ENCODE measurements at places on chromosomes 11 and 22.
A peak's percentile ranks its signal among the peaks of the same experiment; 100 is the strongest.

DNA sequence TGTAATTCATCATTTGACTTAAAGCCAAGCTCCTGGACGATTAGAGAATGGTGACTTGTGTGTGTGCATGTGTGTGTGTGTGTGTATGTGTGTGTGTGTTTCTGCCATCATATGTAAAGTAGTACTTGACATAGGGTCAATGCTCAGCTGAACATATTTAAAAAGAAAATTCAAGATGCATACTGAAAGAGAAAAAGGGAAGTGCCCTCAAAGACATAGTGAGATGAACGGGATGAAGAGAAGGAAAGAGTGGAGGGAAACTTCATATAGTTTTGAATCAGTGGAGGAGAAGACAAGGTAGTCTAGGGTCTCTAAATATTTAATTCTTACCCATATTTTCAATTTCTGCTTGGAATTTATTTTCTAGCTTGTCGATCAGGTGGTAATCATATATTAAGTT is 4.0 kb downstream of the TCN1 start:
- DNase-seq = no peak

- DNase-seq = no peak
Measured at GRCh38 chr11:5690216-5690615, 626 bp downstream of the TRIM22 start.

DNA sequence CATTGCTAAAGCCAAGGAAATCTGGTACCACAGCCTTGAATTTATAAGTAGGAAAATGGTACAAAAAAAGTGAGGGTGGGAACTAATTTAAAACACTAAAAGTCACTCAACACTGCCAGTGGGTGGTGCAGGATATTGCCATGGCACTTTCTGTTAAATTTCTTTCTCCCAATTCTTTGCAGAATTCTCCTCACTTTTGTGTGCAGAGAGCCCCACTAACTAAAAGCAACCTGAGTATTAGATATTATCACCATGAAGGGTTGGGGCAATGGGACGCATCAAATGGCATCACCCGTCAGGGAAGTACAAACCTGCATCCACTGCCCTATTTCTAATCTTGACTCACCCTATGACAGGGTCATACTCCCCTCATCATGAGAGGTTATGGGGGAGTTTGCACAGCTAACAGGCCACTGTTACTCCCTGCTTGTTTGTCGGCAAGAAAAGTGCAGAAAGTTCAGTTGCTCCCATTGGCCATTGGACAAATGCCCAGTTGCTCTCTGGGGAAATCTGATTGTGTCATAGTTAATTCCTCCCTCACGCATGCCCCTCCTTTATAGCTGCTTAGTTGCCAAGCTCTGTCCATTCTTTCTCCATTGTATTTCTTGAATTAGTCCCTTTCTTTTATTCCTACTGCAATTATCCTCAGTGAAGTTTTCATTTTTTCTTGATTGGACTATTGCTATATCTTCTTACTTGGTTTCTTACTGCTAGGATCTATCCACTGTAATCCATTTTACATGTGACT is 93.8 kb upstream of the BLID start:
- no peak for DNase-seq

- DNase-seq = no peak
Measured at GRCh38 chr11:44185522-44185921, 90.0 kb downstream of the EXT2 start.

- no peak for DNase-seq
Measured at GRCh38 chr11:17102462-17102861, 25.0 kb upstream of the RPS13 start.

- no peak for DNase-seq
Measured at GRCh38 chr11:112877581-112877980, 83.6 kb upstream of the NCAM1 start.

- no peak for DNase-seq
Measured at GRCh38 chr11:69385832-69386427, 92.0 kb downstream of the MYEOV start.

- no peak for DNase-seq
Measured at GRCh38 chr22:25563761-25564319, 635 bp upstream of the GRK3 start.

GRCh38 chr11:39745401-39745800 is 1714.1 kb downstream of the LRRC4C start:
- DNase-seq = no peak

DNA sequence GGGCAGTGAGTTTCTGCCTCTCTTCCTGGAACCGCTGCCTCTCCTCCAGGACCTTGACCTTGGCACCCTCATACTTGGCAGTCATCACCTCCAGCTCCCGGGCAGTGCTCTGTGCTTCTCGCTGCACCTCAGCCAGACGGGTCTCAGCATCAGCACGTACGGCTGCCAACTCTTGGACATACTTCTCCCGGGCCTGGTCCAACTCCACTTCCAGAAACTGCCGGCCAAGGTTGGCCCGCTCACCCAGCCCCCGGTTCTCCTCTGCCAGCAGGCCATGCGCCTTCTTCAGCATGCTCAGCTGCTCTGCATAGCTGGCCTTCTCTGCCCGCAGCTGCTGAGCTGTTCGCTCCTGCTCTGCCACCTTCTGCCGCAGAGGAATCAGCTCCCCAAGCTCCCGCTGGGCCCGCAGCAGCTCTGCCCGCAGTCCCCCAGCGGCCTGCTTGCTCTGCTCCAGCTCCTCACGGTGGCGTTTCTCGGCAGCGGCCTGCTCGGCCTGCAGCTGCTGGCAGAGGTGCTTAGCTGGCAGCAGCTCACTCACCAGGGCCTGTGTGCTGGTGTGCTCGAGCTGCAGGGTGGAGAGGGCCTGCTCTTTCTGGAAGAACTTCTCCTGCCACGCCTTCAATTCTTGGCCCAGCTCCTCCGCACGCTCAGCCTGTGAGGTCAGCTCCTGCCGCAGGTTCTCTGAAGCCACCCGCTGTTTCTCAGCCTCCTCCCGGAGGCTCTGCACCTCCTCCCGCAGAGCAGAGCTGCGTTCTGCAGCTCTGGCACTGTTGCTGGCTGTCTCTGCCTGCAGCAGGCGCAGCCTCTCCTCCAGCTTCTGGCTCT is 14.4 kb downstream of the IL18BP start:
- DNase-seq = no peak

- DNase-seq = no peak
Measured at GRCh38 chr11:43367382-43368178, 8.9 kb downstream of the TTC17 start.

- DNase-seq = no peak
Measured at GRCh38 chr22:41597635-41597953, 8.0 kb upstream of the PMM1 start.

GRCh38 chr11:134667505-134667904 is 255.5 kb upstream of the B3GAT1 start:
- no peak for DNase-seq

- no peak for DNase-seq
Measured at GRCh38 chr11:117929142-117929915, at the start of gene TMPRSS13. Gene TMPRSS13, minus strand, starts transcription at chr11:117929402. Its CDS starts 95 bp downstream, at chr11:117929307.

DNA sequence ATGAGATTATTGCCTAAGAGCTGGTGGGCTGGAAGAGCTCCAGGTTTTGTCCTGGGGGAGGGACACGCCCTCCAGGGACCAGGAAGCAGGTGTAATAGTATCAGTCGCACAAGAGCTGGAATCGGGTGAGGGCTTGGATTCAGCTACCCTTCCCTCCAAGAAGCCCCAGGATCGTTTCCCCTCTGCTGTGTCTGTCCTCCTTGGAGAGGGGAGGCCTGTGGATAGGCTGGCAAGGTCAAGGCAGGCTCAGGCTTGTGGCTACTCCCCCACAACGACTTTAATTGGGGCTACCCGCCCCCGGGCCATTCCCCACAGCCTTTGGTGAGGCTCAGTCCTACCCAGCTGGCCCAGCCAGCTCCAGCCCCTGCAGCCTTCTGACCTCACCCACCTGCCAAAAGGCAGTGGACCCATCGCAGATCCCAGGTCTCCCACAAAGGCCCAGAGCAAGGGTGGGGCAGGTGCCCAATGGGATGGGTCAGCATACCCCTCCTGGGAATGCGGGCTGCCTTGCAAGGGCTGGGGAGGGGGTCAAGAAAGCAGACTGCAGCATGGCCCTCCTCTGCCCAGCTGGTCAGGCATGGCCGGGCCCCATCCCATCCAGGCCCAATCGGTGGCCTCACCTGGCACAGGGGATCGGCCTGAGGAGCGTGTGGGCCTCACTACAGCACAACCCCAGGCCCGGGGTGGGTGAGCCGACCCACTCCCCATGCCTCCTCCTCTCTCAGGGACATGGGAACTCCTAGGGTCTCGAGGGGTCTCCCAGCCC is 1.0 kb downstream of the CTSD start:
- no peak for DNase-seq

DNA sequence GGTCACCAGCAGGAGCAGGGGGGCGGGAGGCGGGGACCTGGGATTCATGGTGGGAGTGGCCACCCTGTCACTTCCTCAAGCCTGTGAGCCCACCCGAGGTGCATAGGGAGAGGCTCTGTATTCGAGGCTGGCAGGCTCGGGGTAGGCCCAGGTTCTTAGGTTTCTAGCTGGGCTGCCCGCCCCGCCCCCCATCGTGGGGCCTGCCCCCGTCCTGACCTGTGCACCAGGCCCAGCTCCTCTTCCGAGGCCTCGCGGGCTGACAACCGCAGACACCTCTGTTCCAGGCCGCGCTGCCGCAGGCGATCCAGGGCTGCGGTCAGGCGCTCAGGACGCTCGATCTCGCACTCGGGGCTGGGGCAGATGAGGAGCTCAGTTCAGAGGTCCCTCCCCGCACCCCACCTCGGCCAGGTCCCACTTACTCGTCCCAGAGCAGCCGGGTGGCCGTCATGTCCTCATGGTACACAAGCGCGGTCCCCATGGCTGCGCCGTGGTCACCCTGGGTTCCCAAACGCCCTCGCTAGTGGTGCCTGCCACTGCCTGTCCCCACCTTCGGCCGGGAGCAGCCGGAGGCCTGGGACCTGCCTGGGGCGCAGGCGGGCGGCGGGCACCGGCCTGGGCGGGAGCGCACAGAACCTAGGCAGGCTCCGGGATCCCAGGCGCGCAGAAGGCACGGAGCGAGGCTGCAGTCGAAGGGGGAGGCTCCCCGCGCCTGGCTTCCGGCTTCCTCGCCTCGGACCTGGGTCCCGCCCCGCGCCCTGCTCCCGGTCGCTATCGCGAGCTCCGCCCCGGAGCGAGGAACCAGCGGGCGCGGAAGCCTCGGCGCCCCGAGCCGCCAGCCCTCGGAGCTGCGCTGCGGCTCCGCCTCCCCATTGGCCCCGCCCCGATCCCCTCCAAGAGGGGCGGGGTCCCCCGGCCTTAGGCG is at the start of gene HDAC10:
Gene HDAC10 (minus strand): TSS at position 711 of the 922 bp plus-strand sequence. CDS start 233 bp downstream, at position 478.
- DNase-seq = peak; percentile 76

GRCh38 chr11:65932558-65932919 is 12.7 kb upstream of the TSGA10IP start:
- no peak for DNase-seq

DNA sequence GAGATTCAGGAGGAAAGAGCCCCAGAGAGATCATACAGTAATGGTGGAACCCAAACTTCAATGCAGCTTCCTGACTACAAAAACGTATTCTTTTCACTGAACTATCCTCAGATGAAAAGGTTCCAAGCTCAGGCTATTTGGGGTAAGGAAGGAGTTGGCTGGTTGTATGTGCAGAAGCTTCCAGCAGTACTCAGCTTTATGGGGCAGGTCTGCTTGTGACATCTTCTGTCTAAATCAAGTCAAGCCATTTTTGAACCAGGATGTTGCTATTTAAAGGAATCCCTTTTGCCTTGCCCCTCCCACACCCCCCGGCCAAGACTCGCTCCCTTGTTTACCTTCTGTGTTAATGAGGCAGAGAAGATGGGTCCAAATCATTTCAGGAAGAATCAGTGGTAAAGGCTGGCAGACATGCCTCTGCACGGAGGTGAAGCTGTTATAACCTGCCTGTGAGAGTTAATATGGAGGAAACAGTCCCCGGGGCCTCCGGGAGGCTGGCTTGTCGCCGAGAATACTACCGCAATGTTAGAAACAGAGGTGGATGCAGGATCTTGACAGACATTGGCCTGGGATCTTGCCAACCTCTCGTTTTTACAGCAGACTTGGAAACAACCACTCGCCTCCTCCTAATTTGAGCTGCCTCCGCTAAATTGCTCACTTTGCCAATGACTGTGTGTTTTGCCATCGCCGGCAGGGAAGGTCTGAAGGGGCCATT is 45.4 kb downstream of the TIMP3 start:
- no peak for DNase-seq

Data from progenitor cell of endocrine pancreas (in vitro differentiated cells).